ENCODE measurements at places on chromosomes 4 and X.
A peak's percentile ranks its signal among the peaks of the same experiment; 100 is the strongest.

DNA sequence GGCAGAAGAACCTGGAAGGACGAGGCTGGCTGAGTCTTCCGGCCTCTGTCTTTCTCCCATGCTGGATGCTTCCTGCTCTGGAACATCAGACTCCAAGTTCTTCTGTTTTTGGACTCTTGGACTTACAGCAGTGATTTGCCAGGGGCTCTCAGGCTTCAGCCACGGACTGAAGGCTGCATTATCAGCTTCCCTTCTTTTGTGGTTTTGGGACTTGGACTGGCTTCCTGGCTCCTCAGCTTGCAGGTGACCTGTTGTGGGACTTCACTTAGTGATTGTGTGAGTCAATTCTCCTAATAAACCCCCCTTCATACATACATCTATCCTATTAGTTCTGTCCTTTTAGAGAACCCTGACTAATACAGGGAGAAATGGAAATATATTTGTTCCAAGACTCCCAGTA is 265.8 kb downstream of the PCDH18 start:
- no peak for DNase-seq

GRCh38 chrX:49019599-49020249 is 17.7 kb upstream of the GRIPAP1 start:
- DNase-seq: no peak

- no peak for DNase-seq
These were observed 637 bp downstream of the AR start for GRCh38 chrX:67544281-67545035.

DNA sequence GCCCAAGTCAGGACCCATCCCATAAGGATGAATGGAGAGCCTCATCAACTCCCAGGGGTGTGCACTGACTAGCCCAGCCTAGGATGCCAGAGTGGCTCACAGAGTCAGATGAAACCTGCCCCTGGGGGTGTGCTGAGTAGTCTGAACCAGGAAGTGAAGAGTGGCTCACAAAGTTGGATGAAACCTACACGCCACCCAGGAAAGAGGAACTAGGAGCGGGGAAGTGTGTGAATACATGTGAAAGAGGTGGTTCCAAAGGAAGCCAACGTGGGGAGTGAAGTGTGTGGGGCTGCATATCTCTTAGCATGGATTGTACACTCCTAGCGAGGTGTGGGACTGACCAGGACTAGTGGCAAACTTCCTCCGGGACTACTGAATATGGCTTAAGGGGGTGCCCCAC is 902.1 kb upstream of the NDST4 start:
- no peak for DNase-seq

DNA sequence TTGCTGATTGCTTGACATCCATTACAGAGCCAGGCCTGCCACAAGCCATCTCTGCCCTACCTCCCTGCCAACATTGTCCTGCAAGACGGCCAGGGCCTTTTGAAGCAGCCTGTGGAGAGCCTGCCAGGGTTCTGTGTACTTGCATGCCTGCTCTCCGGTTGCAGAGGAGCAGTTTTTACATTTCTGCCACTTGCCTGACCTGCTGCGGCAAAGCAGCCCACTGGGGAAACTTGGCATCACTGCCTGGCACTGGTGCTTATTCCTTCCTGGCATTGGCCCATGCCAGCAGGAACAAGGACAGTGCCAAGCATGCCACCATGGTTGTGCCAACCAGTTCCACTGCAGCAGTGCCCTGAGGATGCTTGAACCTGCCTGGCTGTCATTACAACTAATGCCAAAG is 167.1 kb downstream of the NHS start:
- no peak for DNase-seq

DNA sequence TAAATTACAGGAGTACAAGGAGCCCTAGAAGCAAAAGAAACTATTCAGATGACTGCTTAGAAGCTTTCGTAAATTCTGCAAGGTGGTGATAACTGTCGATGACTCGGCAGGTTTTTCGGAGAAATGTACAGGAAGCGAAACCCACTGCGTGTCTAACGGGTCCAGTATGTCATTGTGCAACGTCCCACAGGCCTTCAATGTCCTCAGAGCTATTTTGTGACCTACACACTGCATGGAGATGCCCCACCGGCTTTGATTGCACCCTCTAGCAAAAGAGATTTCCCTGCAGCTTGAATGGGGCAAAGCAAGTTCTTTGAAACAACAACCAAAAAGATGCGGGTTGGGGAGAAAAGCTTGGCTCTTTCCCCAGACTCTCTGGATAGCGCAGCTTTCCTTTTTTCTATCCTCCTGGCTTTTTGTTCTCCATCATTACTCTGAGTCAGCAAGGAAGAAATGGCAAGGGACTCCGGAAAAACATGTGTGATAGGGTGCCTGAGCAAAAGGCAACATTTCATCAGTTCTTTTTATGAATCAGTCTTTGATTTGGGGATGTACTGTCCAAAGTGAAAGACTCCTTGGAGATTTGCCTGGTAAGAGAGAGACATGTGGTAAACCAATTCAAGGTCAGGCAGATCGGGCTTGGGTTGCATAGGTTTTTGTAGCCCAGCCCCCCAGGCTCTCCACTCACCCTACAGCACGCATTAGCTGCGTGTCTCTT is 112.0 kb upstream of the TBL1X start:
- DNase-seq: peak; percentile 70

GRCh38 chr4:134463771-134464170 is 262.2 kb upstream of the PABPC4L start:
- DNase-seq: no peak

All from fibroblast of skin of left quadriceps (primary cell).